ENCODE measurements at places on chromosomes 1 and 21.

GRCh38 chr1:46735708-46736324 lies 16.9 kb upstream of the EFCAB14 start:
- DNase-seq, result no peak

- no peak for DNase-seq
These were observed 120.7 kb downstream of the SEC16B start for GRCh38 chr1:177849130-177849529.

DNA sequence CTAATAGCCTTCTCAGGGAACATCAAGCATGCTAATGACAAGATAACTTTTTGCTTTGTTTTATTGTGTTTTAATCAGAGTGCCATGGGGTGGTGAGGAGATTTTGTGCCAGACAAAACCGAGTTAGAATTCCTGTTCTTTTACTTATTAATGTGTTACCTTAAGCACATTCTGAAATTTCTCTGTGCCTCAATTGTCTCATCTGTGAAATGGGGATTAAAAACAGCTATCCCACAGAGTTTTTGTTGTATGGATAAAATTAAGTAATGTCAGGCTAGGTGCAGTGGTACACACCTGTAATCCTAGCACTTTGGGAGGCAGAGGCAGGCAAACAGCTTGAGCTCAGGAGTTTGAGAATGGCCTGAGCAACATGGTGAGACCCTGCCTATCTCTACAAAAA lies 138.0 kb downstream of the PROX1 start:
- no peak for DNase-seq

DNA sequence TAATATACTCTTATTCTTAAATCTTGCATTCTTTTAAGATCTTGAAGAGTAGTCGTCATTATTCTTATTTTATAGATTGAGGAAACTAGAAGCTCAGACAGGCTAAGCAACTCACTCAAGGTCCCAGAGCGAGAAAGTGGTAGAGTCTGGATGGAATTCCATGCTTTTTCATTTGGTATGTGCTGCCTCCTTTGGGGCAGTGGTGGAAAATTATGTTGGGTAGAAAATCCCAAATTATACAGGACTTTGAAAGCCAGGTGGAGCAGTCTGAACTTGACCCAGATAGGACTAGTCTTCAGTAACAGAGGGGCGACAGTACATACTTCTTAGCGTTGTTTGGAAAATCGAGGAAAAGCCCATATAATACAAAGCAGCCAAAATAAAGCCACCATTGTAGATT lies 205.6 kb downstream of the ATG4C start:
- no peak for DNase-seq

DNA sequence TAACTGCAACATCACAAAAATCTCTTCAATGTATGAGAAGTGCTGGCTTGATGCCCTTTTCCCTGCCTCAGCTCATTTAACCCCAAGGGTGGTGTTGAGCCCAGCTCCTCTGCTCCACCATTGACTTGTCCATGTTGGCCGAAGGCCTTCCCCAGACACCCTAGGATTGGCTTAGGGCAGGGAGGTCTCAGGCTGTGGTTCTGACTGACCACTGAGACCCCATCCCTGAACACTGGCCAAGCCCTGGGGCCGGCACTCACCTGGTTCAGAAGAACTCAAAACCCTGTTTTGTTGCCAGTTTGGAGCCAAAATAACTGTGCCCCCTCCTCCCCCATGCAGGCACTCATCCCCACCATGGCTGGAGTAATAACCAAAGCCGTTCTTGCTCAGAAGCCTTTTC lies 38.6 kb downstream of the NENF start:
- DNase-seq, result no peak

DNA sequence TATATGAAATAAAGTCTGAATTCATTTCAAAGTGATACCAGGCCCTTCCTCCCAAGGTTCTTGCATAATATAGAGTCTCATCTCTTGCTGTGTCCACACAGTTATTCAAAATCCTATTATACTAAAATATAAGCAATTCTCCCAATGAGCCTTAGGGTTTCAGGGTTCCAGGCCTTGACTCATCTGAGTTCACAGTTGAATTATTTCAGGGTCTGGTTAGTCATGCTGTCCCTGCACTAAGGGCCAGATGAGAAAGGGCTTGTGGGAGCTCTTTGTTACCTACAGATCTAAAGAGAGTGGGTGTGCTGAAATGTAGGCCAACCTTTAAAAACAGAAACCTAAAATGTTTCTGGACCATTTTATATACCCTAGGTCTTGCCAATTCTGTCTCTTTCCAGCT lies 337.5 kb upstream of the LRRC7 start:
- no peak for DNase-seq

DNA sequence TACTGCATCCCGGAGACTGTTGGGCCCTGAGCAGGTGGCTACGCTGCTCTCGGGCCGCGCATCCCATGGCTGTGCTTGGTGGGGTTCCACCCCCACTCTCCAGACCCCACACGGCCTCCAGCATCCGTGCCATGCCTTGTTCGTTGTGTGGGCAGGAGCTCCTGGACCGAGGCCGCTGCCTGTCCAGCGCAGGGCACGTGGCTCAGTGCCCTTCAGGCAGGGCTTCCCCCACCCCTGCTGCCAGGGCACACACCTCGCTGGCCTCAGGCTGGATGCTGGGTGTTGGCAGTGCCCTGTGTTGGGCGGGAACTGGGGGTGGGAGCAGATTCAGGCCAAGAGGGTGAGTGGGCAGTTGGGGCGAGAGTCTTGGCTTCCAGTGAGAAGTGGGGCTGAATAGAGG lies 9.9 kb downstream of the PRKCZ start:
- no peak for DNase-seq

GRCh38 chr1:229557913-229558414 lies 543 bp downstream of the ABCB10 start:
- no peak for DNase-seq

DNA sequence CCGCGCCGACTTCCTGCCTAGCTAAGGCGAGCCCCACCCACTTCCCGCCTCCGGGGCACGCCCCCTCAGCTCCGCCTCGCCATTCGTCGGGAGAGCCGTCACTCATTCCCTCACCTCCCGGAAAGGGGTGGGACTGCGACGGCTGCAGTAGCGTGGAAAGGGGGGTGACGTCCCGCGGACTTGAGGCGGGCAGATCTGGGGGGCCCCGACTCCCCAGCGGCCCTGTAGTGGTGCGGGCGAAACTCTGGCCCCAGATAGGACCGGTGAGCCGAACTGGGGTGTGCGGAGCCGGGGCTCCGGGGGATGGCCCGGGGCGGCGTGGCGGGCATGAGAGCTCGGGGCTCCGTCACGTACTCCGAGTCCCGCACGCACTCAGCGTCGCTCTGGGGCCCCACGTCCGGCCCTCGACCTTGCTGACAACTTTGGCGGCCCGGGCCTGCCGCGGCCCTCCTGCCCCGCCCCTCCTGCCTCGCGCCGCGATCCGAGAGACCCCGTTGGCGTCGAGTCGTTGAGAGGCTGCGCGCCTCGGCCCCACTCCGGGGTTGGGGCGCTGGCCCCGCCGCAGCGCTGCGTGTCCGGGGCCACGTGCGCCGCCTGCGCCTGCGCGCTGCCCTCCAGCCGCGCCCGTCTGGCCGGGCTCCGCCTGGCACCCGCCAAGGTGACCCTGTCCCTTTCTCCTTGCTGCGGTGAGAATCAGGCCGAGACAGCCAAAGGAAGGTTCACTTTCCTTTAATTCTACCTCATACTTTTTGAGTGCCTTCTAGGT lies 395 bp upstream of the ENO1 start:
- peak; percentile 52 for DNase-seq

- no peak for DNase-seq
These were observed 114.7 kb downstream of the PAPPA2 start for GRCh38 chr1:176577646-176578197.

- no peak for DNase-seq
These were observed 19.4 kb upstream of the KIF21B start for GRCh38 chr1:201042779-201043461.

- DNase-seq, result no peak
These were observed 39.4 kb upstream of the BMP8A start for GRCh38 chr1:39452081-39452480.

DNA sequence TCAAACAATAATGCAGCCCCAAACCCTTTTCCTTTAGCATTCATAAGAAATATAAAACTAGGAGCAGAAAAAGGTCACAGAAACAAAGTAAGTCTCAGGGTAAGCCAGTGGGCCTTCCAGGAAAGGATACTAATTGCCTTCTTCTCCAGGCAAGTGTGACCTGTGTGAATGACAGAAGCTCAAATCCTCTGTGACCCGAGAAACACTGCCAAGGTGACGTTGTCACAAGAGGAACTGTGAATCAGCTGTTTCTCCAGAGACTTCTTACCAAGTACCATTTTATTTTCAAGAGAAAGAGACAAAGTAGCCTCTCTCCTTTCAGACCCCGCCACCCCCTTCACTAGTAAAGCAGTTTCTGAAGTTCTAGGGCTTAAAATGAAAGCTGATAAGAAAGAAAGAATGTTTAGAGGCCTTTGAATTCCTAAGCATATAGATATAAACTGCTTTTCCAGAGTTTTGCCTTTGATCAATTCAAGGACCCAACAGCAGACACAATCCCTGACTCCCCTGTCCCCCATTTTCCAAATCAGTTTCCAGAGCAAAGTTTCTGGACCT lies 155.6 kb downstream of the NUF2 start:
- no peak for DNase-seq

- DNase-seq, result no peak
These were observed 151.1 kb downstream of the ZNF281 start for GRCh38 chr1:200258447-200259375.
